ENCODE measurements at places on chromosomes 12 and 14.

DNA sequence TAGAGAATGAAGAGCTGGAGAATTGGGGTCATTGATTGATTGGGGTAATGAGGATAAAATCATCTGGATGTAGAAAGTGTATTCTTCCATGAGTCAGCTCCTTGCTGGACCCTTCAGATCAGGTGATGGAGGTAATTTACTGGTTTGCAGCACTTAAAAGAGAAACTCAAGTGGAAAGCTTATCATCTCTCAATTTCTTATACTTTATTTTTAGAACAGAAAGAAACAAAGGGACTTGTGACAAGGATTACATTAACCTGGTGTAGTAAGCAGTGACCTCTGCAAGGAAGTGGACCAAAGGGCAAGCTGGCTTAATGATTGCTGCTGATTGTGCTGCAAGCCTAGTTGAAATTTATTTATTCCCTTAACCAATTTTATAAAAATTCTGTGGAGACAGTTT, 405.0 kb downstream of the TRHDE start:
- DNase-seq, result no peak

- DNase-seq, result no peak
Observed at GRCh38 chr12:22532317-22532716, 12.0 kb downstream of the C2CD5 start.

DNA sequence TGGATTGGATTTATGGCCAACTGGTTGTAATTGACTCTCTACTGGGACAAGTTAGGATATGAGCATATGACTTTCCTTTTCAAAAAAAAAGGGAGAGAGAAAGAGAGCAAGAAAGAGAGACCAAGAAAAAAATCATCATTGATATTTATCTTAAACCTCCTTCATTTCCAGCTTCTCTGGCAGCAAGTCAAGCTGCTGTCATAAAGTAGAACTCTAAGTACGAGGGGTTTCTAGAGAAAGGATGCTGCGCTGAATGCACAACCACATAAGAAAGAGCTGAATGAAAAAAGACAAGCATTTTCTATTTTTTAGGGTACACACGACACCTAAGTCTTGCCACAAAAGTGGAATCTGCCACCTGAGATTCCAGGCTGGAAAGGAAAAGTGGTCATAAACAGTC, 182.6 kb downstream of the SLC25A21 start:
- DNase-seq, result peak; percentile 2

- DNase-seq, result no peak
Observed at GRCh38 chr14:63604626-63605025, 37.0 kb downstream of the WDR89 start.

- DNase-seq, result no peak
Observed at GRCh38 chr12:127899971-127900370, 367.0 kb upstream of the TMEM132C start.

DNA sequence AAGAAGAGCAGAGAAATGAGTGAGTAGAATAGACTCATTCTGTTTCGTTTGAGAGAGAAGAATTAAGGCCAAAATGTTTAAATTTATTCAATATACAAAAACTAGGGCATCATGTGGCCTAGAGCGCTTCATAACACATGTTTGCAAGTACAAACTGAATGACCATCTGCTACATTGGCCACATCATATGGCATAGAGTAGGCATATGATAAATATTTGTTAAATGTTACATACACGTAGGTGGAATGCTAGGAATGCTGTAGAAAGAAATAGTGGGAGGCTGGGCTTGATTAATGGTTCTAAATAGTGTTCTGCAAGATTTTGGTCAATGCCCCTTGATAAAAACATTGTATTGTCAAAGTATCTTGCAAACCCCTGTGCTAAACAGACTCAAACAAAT, 10.8 kb downstream of the MGP start:
- no peak for DNase-seq

- no peak for DNase-seq
Observed at GRCh38 chr14:67270145-67270753, 29.0 kb downstream of the PALS1 start.

- no peak for DNase-seq
Observed at GRCh38 chr14:36513012-36513420, 7.0 kb downstream of the NKX2-1 start.

DNA sequence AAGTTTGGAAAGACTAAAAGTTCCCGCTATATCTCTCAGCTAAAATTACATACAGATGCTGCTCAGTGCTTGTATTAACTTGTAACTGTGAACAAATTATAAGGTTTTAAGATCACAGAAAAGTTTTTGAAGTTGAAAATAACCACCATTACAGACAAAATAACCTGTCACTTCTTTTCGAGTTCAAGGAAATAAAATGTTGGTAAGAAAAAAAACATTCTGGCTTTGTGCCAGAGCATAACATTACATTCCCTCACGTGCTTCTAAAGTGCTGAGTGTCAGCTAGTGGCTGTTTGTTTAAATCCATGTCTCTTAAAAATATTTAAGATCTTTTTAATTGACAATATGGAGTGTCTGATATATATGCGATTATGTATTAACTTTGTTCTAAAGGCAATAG, 27.2 kb upstream of the ADAMTS20 start:
- no peak for DNase-seq

- no peak for DNase-seq
Observed at GRCh38 chr14:88612981-88613380, 50.1 kb downstream of the ZC3H14 start.

- DNase-seq, result no peak
Observed at GRCh38 chr14:87805315-87805723, 187.7 kb downstream of the GALC start.

GRCh38 chr12:68350753-68351152, 18.6 kb upstream of the MDM1 start:
- DNase-seq, result no peak

GRCh38 chr12:123546281-123546680, 12.8 kb upstream of the RILPL1 start:
- DNase-seq, result no peak

GRCh38 chr12:24649634-24650033, 299.3 kb downstream of the BCAT1 start:
- no peak for DNase-seq

DNA sequence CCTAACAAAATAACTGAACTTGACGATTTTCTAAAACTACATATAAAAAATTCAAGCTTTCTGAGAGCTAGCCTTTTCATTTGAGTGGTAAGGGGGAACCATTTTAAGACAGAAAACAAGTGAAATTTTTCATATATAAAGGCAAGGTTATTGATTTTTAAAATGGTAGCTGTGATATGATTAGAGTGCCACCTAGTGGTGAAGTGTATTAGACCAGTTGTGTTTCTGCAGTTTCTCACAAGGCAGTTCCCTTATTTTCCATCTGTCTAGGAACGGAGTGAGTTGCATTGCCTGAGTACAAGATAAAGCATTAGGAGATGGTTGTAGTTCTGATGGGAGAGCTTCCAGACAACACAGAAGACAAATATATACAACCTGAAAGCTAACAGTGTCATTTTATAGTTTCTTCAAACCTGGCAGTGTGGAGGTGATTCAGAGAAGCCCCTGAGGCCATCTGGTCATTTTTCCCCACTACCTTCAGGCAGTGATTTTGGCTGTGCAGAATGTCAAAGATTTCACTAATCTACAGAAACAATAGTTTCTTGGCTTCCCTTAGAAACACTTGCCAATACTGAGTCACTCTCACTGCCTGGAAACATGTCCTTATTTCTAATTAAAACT, 180.8 kb downstream of the C12orf50 start:
- DNase-seq, result peak; percentile 61

- DNase-seq, result no peak
Observed at GRCh38 chr12:97995559-97995958, 519.8 kb upstream of the TMPO start.

DNA sequence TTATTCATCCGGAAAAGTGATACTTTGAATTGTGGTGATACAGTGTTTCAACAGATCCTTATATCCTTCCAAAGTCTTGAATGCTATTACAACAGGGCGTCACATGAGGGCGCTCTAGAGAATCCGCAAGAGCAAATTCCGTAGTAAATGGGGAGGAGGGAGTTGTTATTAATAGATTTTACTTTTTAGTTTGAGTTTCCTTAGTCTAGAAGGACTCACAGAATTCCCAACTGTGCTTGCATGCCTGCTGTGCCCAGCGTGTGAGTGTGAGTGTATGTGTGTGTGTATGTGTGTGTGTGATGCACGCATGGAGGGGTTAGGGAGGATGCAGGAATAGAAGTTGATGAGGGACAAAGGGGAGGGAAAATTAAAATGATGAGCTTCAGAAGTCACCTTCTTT, 375.3 kb downstream of the C12orf75 start:
- peak; percentile 55 for DNase-seq

DNA sequence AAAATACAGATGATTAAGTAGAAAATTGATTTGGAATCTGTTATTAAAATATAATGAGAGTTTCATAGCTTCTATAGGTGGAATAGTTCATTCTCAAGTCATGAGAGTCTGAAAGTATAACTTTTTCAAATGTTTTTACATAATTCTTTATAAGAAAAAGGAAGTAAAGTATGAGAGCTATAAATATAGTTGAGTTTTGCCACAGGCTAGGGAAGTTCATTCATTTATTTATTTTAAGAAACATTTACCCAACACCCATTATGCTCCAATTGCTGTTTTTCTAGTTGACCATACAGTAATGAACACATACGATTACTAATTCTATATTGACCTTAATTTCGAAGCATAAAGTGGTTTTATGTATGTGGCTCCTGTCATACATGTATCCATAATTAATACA, 24.8 kb downstream of the LRRIQ1 start:
- DNase-seq, result no peak

DNA sequence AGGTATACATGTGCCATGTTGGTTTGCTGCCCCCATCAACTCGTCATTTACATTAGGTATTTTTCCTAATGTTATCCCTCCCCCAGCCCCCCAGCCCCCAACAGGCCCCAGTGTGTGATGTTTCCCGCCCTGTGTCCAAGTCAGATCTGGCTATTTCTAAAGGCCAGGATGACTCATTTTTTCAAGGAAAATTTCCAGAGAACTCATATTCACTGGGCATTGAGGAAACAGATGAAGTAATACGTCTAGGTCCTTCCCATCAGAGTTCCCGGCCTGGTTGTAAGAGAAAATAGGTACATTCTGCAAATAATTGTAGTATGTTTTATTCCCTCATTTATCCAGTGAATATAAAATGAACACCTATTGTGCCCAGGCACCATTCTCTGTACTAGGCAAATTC, 345.2 kb downstream of the BCL11B start:
- DNase-seq, result peak; percentile 55

GRCh38 chr12:89566615-89567014, 40.8 kb upstream of the POC1B start:
- DNase-seq, result no peak

DNA sequence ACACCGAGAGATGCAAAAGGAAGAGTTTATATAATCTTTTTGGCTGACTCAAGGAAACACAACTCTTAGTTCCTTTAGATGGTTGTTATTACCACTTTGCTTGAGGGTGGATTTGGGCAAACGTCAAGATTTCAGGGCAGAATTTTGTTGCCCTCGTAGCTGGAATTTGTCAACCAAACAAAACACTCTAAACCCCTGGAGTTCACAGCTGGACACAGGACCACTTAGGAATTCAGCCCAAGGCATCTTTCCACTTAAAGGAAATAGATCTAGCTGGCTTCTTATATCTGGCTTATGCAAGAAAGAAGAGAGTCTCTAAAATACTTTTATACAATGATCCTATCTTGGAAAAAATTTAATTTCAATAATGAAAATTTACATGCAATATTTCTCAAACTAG, 237.8 kb upstream of the LRIG3 start:
- no peak for DNase-seq

- DNase-seq, result no peak
Observed at GRCh38 chr14:77883131-77883846, 83.4 kb downstream of the ADCK1 start.

DNA sequence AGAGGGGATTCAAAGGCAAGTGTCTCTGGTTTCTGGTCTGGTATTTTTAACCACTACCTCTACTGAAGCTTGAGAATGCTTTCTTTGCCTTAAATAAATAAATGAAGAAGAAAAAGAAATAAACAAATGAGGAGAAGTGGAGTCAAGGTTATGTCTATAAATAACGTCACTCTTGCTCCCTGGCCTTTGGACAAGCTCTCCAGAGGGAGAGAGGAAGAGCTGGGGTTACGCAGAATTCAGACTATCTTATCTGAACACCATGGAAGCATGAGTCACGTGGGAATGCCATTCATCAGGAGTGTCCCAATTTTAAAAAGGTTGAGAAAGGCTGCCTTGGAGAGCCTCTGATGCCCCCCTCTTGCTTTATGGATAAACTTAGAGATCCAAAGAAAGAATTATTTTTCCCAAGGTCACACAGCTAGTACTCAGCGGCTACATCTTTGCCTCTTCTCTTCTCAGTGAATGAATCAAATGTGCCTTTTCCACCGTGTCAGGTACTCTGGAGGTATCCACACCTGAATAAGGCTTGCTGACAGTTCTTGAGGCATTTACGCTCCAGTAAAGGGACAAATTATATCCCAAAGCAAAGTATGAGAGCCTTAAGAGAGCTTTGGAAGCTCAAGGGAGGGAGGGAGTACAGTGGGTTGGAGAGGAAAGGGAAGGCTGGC, 12.9 kb upstream of the MSI1 start:
- no peak for DNase-seq

DNA sequence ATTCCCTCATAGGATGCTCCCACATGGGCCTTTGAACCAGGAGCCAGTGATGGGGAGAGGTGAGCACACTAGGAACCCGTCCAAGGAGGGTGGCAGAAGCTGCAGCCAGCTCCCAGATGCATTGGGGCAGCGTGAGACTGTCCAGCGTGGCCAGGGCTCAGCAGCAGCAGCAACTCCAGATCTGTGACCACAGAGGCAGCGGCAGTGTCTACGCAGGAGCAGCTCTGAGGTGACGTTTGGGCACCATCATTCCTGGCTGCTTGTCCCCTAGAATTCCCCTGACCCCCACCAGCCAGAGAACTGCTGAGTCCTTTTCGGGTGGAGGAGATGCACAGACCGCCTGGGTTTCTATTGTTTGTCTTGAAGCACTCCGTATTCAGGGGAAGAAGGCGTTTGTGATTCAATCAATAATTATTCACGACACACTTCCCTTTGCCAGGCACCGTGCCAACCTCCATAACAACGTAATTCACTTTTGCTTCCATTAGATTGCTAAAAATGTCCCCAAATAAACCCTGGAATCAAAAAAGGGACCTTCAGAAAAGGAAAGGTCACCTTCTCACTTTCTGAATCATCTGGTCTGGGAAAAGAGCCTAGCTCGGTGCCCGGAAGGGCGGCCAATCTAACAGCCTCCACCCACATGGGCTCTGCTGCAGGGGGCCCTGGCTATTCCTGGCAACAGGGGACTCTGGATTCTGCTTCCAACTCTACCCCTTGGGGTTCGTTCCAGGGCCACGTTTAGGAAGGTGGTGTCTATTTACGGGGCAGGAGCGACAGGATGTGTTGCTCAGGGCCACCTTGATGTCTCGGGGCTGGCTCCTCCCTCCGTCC, 11.4 kb upstream of the BDKRB2 start:
- DNase-seq, result no peak

- peak; percentile 75 for DNase-seq
Observed at GRCh38 chr14:54676812-54677708, 110.1 kb downstream of the SAMD4A start.

DNA sequence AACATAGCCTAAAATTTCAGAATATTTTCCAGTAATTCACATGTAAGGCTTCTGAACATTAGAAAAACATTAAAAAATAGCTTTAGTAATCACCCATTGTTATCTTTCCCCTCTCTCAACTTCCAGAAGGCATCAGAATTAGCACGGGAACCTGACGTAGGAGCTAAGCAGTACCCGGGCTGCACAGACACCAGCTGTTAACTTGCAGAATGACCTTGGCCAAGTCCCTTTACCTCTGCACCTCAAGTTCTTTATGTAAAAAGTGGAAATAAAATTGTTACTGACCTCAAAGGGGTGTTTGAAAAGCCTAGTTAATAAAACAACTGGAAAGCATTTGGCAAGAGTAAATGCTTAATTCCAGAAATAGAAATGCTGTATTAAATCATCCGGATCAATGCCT, 7.2 kb downstream of the TPH2 start:
- no peak for DNase-seq

Measured in hindlimb muscle (tissue), 1 donor.